Kidney glomerular epithelial cell (primary cell): ENCODE measurements at places on chromosomes 1 and 21.

GRCh38 chr1:79042117-79042516, 35.6 kb upstream of the ADGRL4 start:
- peak; percentile 4 for DNase-seq

GRCh38 chr1:173100476-173101107, 49.9 kb upstream of the TNFSF18 start:
- no peak for DNase-seq

- DNase-seq, result no peak
Observed at GRCh38 chr1:116387551-116387950, 14.5 kb downstream of the ATP1A1 start.

GRCh38 chr1:155012776-155013602, 10.4 kb downstream of the ZBTB7B start:
- no peak for DNase-seq

DNA sequence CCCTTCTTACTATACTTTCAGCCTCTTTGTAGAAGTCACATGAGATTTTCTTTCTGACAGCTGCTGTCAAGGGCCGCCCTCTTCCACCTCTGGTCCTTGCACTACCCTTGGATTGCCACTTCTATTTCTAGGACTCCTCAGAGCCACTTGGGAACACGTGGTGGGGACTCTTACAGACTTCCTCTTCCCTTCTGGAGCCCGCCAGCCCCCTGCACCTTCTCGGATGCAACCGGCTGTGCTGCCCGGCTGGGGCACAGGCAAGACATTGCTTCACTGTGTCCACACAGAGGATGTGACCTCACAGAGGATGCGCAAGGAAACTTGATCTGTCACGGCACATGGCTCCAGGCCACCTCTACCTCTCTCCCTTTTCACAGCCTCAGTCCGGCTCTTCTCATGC, 2.4 kb upstream of the IKBKE start:
- no peak for DNase-seq

- no peak for DNase-seq
Observed at GRCh38 chr1:239803781-239804180, 287.9 kb upstream of the FMN2 start.

GRCh38 chr1:150555971-150556865, 7.0 kb downstream of the ADAMTSL4 start:
- no peak for DNase-seq

DNA sequence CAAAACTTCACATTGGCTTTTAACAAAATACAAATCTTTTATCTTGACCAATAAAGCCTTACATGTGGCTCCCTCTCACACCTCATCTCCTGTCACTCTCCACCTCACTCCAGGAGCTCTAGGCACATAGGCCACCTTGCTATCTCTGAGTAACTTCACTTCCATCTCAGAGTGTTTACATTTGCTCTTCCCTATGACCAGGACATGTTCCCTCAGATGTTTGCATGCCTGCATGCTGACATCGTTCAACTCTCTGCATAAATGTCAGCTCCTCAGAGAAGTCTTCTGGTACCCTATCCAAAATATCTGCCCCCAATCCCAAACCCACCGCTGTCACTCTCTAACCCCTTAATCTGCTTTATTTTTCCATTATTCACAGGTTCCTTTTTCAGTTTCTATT, 110.9 kb downstream of the TOMM20 start:
- DNase-seq, result no peak

DNA sequence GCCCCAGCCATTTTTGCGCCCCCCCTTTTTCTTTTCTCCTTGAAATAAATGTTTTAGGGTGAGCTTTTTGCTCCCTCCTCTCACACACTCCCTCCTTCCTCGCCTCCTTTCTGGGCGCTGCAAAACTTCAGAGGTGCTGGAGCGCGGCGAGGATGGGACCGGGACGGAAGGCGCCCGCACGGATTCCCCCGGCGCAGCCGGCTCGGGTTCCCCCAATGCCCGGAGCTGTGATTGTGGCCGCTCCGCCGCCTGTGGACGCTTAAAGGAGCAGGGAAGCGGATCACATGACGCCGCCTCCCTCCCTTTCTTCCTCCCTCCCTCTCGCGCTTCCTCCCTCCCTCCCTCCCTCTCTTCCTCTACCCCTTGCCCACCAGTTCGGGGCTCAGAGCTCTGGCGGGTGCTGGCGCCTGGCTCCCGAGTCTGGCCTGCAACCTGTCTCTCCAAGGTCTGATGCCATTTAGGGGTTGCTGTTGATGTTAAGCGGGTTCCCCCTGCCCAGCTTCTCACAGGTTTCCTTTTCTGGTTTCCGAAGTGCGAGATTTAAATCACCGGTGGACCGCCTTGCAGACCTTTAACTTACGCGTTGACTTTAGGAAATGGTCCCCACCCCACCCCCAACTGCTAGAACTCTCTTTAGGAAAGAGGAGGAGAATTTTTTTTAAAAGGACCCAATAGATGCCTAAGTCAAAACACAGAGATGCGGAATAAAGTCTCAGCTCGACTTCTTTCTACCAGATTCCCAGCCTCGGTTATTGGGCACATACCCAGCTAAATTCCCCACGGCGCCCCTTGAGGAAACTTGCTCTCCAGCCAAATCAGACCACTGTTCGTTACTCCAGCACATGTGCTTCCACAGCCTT, at the start of gene WLS:
TSS of gene WLS (minus strand) at position 235 of the 860 bp plus-strand sequence. CDS start at position 11, 224 bp downstream.
- peak; percentile 63 for DNase-seq

- no peak for DNase-seq
Observed at GRCh38 chr1:150268340-150268704, 494 bp downstream of the APH1A start.

GRCh38 chr1:76254104-76255030, 179.8 kb downstream of the ST6GALNAC3 start:
- no peak for DNase-seq

DNA sequence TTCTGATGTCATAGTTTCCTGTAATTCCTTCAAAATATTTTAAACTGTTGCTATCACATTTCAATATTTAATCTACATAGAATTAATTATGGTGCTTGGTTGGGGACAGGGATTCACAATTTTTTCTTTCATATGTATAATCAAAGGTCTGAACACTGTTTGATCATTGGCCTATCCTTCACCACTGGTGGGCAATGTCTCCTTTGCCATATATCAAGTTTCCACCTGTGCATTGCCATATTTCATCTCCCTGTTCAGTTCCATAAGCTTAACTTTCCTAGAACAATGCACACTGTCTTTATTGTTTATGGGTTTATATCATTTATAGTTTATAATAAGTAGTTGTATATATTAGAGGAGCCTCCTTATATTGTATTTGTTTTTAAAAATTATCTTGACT, 374.9 kb upstream of the PTBP2 start:
- no peak for DNase-seq
